ENCODE measurements at places on chromosomes 16 and 17.
A peak's percentile ranks its signal among the peaks of the same experiment; 100 is the strongest.

DNA sequence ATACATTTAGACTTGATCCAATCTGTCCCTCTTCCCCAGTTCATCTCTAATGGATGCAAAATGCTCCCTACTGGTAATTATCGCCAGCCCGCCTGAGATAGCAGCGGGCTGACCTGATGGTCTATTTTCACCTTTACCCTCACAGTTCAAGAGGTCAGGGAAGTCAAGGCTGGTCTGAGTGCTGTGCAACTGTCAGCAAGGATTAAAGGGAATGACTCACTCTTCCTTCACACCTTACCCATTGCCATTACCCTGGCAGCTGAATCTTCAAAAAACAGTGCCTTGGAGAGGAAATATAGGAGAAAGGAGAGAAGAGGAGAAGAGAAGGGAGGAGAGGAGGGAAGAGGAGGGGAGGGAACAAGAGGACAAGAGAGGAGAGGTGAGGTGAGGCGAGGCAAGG is 36.3 kb downstream of the GRB7 start:
- DNase-seq = no peak

DNA sequence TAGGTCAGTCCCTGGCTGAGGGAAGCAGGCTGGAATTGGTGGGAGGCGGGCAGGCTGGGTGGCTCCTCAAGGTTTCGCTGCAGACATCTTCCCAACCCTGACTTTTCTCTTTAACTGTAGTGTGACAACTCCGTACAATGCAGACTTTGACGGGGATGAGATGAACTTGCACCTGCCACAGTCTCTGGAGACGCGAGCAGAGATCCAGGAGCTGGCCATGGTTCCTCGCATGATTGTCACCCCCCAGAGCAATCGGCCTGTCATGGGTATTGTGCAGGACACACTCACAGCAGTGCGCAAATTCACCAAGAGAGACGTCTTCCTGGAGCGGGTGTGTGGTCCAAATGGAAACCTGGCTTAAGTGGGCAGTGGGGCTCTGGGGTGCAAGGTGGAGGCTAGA is 15.0 kb downstream of the POLR2A start:
- no peak for DNase-seq

DNA sequence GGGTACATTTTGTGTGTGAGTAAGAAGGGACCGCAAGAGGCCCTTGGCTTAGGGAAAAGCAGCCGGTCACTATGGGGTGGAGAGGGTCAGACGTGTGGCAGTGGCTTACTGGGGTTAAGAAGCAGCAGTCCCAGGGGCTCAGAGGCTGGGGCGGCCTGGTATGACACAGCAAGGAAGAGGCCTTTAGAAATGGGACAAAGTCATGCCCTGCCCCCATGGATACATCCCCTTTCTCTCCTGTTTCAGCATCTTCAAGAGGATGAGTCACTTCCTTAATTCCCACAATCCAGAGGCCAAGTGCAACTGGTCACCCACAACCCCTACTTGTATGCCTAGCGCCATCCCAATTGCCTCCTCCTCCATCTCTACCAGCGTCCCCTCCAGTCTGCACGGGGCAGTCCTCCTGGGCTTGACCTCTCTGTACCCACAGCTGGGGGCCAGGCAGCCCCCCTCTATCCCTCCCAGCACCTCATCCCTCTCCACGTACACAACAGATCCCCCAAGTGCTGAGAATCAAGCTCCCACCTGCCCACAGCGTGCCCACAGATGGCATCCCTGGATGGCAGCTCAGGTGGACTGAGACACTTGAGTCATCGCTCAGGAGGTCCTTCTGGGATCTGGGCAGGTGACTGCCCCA is 6.9 kb upstream of the EFTUD2 start:
- DNase-seq = no peak

GRCh38 chr16:77459534-77460254 is 24.9 kb upstream of the ADAMTS18 start:
- no peak for DNase-seq

GRCh38 chr17:79777120-79777893 is 641 bp upstream of the CBX2 start:
- DNase-seq = peak; percentile 66

GRCh38 chr17:8272421-8272820 is 16.0 kb upstream of the RANGRF start:
- DNase-seq = no peak

DNA sequence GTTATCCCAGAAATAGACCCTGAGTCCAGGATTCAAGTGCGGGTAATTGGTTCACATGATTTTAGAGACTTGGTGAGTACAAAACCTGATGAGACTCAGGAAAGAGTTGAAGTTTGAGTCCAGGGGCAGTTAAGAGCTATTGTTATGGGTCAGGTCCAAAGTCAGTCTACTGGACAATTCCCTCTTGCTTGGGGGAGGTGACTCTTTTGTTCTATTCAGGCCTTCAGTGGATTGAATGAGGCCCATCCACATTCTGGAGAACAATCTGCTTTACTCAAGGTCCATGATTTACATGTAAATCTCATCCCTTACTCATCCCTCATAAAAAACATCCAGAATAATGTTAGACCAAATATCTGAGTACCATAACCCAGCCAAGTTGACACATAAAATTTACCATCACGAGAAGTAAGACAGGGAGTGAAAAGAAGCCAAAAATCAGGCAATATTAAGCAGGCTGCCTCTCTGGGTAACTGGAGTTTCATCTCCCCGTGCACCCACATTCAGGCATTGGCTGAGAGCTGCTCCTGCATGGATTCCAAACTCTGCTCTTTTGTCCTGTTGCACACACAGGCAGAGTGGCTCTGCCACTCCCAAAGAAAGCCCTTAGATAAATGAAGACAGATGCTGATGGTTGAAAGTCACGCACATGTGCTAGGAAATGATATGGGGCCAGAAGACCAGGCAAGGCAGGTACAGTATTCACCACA is 156.0 kb upstream of the SALL1 start:
- no peak for DNase-seq

Data from NCI-H1105 (cell line).